ENCODE measurements at places on chromosomes 7 and 10.

GRCh38 chr10:51892965-51893658, 193.7 kb upstream of the CSTF2T start:
- DNase-seq, result no peak

DNA sequence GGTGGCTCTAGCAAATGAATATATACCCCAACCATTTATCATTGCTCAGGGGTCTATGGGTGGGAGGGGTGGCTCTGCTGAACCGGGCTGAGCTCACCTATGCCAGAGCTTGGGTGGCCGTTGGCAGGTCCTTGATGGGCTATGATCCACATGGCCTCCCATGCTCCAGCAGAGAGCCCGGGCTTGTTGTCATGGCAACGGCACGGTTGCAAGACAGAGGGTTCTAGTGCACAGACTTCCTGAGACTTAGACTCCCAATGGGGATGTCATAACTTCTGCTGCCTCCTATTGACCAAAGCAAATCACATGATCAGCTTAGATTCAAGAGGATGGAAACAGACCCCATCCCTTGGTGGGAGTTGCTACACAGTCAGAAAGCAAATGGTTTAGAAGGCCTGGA, 36.4 kb upstream of the CARD11 start:
- no peak for DNase-seq

GRCh38 chr10:78944723-78945312, 123.9 kb upstream of the ZMIZ1 start:
- no peak for DNase-seq

DNA sequence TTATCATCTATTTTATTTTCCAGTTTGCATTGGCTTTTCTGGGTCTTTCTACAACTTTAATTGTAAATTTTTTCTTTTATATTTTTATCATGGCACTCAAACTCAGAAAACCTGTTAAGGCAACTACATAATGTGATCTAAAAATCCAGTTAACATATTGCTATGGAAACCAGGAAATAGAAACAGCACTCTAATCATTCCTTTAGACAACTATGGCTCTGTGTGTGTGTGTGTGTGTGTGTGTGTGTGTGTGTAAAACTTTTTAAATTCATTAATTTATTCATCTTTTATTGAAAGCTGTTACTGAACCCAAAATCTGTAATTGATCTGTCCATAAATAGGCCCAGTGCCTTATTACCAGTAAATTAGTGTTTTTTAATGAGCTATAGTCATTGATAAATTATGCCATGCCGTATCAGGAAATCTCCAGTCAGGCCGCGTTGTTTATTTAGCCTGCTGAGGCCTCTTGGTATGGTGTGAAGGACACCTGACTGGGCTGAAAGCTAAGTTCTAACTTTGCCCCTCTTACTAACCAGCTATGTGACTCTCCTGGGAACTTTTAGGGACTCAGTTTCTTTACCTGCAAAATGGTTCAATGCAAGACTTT, 1.5 kb upstream of the MET start:
- DNase-seq, result no peak

DNA sequence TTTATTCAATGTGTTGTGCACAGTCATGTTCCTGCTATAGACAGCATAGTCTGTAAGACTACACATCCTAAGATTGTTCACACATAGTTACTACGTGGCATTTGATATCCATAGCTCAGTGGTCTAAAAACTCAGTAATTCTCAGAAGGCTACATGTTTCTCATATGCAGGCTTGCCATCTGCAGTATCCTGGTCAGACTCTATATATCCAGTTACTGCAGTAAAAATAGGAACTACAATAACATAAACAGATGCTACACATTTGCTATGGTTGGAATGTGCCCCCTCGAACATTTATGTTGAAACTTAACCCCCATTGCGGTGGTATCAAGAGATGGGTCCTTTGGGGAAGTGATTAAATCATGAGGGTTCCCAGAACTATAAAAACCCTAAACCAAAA, 1377.8 kb upstream of the LRRTM3 start:
- no peak for DNase-seq

DNA sequence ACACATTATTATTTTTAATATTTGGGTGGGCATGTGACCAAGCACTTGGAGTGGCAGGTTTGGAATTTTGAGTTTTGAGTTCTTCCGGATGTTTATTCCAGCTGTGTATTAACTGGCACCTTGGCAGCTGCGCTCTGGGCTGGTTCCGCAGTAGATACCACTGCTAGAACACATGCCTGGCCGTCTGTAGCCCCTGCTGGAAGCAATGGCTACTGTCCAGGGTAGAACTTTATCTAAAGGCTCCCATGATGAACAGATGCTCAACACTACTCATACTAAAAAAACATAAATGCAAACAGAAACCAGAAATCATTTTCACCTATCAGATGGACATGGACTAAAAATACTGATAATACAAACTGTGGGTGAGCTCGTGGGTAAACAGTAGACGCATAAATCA, 19.4 kb upstream of the SH3PXD2A start:
- DNase-seq, result peak; percentile 29

Data from NCI-H446 treated with DMSO at 0.1 percent for 48 hours (cell line).